ENCODE measurements at places on chromosomes 2 and 18. TPM values are rescaled to one million over a fixed set of nuclear protein-coding genes. Genes with fewer than 3 reads are reported as not detected.
A peak's percentile ranks its signal among the peaks of the same experiment; 100 is the strongest.

SLC30A3 gene
- not detected for total RNA-seq

LYPD1 gene
- total RNA-seq, result 9.6 TPM

KYNU gene
- total RNA-seq, result 1.6 TPM

GRCh38 chr2:44744961-44745892 lies 196.3 kb upstream of the SIX3 start:
- DNase-seq, result no peak

GRCh38 chr18:42229211-42230210 lies 274.5 kb downstream of the PIK3C3 start:
- peak; percentile 73 for DNase-seq

- DNase-seq, result no peak
Observed at GRCh38 chr2:106065268-106065982, 128.7 kb downstream of the UXS1 start.

DNA sequence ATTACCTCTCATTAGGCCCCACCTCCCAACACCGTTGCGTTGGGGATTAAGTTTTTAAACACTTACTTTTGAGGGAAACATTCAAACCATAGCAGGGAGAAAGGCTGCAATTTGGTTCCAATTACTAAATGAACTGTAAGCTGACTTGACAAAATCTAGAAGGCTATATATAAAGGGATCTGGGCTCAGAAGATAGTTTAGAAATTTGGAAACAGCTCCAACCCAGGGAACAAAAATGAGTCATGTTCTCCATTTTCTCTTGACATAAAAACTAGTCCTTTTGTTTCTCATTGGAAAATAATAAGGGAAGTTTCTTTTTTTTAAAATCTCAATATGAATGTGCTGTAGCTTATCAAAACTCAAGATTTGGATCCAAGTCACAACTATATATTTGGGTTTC lies 17.5 kb downstream of the MOGAT1 start:
- DNase-seq, result no peak

GRCh38 chr2:55045780-55046179 lies 4.5 kb downstream of the RTN4 start:
- peak; percentile 85 for DNase-seq

DNA sequence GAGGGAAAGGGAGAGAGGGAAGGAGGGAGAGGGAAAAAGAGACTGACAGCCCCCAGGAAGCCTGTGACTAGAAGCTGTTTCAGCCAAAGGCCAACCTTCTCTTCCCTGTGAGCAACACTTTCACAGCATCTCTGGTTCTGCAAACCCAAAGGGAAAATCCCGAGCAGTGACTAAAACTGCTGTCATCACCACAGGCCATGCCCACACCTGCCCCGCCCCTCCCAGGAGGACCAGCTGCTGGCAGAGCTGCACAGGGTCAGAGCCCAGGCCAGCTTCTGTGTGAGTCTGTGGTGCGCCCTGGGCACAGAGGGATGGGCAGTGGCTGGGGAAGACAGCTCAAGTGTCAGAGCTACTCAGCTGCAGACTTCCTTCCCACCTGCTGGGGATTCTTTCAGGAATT lies 64.9 kb upstream of the OTOS start:
- peak; percentile 91 for DNase-seq

DNA sequence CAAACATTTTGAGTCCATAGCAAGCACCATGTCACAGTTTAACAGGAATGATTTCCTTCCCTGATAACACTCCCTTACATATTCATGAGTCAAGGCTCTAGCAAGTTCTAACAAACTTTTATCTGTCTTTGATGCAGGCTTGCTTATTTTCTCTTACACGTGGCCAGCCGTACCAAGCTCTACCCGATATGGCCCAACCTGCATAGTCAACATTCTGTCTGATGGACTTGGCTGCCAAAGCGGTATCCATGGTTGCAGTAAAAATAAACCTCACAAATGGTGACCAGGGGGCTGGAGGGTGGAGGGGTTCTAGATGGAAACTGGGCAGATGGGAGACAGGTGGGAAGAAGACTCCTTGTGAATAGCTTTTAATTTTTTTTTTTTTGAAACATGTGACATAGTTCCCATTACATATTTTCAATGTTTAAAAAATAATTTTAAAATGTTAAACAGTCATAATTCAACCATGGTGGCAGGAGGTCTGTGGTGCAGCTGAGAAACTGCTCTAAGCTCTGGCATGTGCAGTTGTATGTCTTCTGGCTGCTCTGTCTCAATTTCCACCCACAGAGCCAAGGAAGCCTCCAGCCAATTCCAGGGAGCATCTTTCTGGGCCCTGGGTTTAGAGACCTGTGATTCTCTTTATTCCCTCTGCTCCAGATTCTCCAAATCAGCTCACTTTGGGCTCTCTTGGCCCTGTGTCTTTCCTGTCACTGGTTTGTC lies 20.7 kb upstream of the CXCR1 start:
- DNase-seq, result no peak

DNA sequence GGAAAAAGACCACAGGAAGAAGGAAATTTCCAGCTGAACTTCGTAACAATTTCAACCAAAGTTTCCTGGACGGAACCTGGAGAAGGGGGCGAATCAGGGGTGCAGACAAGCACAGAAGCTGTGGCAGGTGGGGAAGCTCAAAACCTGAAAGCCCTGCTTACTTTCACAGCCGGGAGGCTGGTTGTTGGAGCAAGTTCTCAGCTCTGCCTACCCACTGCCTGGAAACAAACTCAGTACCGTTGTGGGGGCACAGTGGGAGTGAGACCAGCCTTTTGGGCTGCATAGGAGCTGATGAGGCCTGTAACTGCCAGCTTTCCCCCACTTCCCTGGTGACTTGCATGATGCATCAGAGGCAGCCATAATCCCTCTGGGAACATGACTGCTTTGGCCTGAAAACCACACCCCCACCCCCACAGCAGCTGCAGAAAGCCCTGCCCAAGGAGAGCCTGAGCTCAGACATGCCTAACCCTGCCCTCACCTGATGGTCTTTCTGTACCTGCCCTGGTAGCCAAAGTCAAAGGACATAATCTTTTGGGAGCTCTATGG lies 207.0 kb upstream of the VWC2L start:
- peak; percentile 28 for DNase-seq

DNA sequence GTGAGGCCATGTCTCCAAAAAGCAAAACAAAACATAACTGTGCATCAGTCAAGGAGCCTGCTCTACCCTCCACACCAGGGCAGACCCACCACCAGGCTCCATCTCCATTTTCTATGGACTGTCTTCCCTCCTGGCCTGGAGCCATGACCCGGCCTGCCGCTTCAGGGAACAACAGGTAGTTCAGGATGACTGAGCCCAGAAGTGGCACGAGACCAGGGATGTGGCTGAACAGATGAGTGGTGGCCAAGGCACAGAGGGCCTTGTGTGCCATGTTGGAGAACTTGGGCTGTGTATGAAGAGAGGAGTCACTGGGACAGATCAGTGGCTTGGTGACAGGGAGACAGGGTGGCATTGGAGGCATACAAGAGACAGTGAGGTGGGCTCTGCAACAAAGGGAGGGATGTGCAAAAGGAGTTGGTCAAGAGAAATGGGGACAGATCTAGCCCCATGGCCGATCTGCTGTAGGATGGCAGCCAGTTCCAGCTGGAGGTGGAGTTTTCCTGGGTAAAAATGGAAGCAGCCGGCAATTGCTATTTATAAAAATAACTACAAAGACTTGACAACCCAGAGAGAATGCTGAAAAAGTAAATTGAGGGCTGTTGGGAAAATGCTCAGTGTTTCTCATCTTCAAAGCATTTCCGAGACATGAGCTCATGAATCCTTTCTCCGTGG lies 35.0 kb downstream of the TMEM177 start:
- no peak for DNase-seq

- no peak for DNase-seq
Observed at GRCh38 chr18:59265246-59265973, 7.8 kb downstream of the RAX start.

DNA sequence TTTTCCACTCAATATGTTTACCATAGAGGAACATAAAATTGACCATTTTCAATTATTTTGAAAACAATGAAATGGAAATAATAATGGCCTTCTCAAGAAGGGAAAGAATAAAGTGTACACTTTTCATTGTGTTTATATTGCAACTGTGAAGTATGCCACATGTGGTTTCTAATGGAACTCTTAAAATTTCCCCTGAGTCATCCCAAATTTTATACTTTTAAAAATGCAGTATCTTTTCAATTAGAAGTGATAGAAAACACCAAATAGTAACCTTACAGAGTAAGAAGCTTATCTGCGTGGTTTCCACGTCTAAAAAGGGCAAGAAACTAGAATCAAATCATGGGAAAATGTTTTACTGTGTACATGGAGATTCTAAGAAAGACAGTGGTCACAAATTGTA lies 70.0 kb downstream of the SCG2 start:
- no peak for DNase-seq

DNA sequence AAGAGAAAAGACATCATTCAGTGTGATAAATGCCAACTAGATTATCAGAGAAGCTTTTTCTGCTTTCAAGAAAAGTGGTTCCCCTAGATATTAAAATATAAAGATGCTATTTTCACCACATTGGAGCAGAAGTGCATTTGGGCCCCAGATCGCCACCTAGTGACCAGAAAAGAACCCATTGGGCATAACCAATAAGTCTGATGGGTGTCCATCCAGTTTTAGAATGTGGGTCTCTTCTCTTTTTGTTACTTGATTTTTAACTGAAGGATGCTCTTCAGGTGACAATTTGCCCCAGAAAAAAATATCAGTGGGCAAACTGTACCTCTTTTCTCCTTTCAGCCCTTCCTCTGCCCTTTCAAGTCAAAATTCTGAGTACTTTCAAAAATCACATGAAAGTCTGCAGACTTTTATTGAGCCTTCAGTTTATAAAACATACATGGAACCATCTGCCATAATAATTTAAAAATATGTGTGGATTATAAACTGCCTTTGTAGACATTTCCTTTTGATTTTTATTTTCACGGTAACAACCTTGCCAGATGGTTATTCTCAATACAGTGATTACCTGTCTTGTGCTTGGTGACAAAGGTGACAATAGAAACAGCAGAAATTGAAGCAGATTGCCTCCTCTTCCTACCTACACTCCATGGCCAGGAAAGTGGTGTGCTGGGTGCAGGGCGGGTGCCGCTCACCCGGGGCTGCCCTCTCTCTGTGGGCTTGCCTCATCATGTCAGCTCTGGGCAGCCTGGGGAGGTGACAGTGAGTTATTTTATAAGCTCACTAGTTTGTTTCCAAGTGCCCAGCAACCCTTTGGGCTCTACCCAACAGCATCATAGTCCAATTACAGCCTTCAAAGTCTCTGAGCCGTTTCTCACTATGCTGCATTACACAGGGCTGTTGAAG lies 124.5 kb downstream of the DCDC2C start:
- peak; percentile 2 for DNase-seq

- DNase-seq, result peak; percentile 42
Observed at GRCh38 chr2:237441605-237442274, 27.8 kb upstream of the COL6A3 start.

DNA sequence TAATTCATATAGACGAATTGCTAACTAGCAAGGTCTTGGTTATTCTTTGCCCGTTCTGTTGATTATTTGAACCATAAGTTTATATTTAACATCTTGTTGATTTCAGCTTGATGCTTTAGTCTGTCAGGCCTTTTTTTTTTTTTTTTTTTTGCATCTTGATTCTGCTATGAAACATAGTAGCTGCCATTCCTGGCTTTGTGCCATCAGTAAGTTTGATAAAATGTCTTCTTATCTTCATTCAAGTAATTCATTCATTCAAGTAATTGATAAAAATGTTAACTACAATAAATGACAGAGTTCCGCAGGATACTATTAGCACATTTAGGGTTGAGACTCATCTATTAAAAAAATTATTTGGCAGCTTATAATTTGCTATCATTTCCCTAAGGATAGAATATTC lies 134.7 kb downstream of the LYPD6B start:
- DNase-seq, result no peak

DNA sequence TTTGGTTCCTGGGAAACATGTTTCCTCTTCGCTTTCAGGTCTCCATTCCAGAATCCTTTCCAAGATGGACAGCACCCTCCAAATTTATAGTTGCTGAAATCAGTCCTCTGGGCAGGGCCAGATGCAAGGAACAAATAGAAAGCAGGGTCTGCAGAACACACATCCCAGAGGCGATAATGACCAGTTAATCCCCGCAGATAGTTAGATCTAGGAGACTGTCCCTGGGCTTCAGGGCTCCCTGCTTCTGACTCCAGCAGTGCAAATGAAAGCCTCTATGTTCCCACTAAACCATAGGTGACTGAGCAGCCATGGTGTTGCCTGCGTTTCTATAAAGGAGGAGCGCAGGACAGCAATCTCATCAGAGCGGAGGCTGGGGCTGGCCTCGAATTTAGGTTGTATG lies 38.7 kb downstream of the SRSF7 start:
- no peak for DNase-seq

DNA sequence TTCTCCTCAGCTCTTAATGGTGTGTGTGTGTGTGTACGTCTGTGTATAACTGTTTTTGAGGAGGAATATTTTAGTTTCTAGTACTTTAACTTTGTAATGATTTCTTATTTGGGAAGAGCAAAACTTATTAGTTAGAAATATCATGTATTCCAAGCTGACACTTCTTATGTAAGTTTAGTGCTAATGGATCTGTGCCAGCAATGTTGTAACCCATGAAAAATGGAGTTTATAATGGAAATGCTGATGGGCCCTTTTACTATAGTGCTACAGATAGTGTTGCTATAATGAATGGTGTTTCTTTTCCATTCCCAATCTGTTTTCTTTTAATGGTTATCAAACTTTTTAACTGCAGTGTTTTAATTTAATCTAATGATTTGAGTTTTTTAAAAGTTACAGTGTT lies 49.8 kb upstream of the OTX1 start:
- no peak for DNase-seq

GRCh38 chr2:168403736-168404135 lies 52.3 kb upstream of the CERS6 start:
- DNase-seq, result no peak

DNA sequence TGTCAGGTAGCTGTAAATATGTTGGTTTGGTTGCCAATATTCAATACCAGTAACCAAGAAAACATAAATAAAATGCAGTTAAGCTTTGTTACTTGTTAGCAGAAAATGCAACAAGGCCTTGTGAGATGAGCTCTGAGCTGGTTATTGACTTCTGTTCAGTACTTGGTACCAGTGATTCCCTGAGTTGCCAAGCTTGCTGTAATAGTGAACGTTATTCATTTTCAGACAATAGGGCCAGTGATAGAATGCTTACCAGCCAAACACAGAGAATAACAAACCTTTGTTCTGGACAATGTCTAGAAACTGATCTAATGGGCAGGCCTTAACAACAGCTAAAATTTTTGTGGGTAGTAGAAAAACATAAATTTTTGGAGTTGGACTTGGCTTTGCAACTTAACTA lies 29.5 kb downstream of the RASGRP3 start:
- DNase-seq, result no peak

- no peak for DNase-seq
Observed at GRCh38 chr2:47218899-47219525, 63.9 kb upstream of the STPG4 start.

DNA sequence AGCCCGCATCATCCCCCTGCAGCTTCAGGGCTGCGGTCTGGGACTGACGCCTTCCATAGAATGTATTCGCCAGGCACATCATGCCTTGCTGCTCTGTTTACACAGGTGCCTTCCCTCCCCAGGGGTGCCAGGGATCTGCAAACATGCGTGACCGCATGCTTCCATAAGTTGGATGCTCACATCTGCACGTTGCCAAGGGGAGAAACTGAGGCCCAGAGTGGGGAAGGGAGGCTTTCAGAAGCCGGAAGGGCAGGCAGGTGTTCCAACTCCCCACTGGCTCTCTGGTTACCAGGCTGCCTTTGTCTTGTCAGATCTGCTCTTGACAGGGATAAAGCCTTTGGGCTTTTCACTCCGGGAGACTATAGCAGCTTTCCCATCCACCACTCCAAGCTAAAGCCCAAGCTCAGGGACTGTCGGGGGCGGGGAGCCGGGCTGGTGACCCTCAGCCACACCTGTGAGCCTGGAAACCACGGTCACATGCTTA lies 125.8 kb upstream of the TNP1 start:
- DNase-seq, result no peak

Measured in renal cortical epithelial cell (primary cell).